ENCODE measurements at places on chromosomes 1 and 21. TPM values are rescaled to one million over a fixed set of nuclear protein-coding genes. Genes with fewer than 3 reads are reported as not detected.

GRCh38 chr1:222023025-222023424, 281.1 kb upstream of the DUSP10 start:
- H3K4me1 ChIP-seq: peaks cover 9% of the 10 kb centered on the region
- H3K4me3 ChIP-seq: no peak overlapping the region
- H3K36me3 ChIP-seq: no peaks in the 10 kb centered on the region
- no peak overlapping the region for H3K27ac ChIP-seq

DNA sequence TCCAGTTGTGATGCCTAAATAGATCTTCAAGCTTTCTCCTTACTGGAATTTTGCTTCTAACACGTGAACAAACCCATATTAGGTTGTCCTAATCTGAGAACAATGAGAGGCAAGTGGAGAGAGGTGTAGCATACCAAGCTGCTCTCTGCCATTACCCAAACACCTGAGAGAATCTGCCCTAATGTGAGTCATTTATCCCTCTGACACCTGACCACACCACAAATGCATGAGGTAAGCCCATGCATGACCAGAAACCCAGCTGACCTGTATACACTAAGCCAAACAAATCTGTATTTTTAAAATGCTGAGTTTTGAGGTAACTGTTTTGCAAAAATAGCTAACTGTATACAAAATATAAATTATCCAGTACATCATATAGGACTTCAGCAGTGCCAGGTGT, 1458.1 kb upstream of the B3GALT2 start:
- no peak for DNase-seq
- H3K27me3 ChIP-seq: no peaks in the 10 kb centered on the region
- H3K4me3 ChIP-seq: no peak overlapping the region
- no peaks in the 10 kb centered on the region for H3K4me1 ChIP-seq

DNA sequence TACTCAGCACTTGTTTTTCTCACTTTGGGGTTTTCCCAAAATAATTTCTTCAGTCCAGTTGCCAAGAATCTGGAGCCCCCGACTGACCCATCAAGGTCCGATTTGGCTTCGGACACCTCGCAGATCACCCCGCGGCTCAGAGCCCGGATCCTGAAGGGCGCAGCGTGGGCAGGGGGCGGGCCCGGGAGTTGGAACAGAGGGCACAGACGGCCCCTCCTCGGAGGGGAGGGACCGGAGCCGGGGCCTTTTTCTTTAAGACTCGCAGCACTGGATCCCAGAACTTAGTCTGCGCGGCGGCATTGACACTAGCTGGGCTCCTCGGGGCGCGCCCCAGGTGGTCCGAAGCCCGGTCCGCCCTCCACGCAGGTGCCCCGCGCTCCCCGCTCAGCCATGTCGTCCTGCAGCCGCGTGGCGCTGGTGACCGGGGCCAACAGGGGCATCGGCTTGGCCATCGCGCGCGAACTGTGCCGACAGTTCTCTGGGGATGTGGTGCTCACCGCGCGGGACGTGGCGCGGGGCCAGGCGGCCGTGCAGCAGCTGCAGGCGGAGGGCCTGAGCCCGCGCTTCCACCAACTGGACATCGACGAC, at the start of gene CBR3:
Gene CBR3 (plus strand): TSS at position 277 of the 588 bp plus-strand sequence. CDS start 114 bp downstream, at position 391.
- peak within 1 kb of the TSS; percentile 74 for H3K4me3 ChIP-seq
- H3K4me1 ChIP-seq: no peaks in the 10 kb centered on the region
- peaks cover 68% of the 10 kb centered on the region for H3K27me3 ChIP-seq

- H3K36me3 ChIP-seq: no peaks in the 10 kb centered on the region
- H3K27me3 ChIP-seq: peaks cover 13% of the 10 kb centered on the region
- H3K4me3 ChIP-seq: no peak overlapping the region
Measured at GRCh38 chr1:110631836-110632620, 25.9 kb upstream of the KCNA2 start.

GRCh38 chr1:199020051-199020450, 381.2 kb downstream of the PTPRC start:
- no peaks in the 10 kb centered on the region for H3K27me3 ChIP-seq
- H3K36me3 ChIP-seq: no peaks in the 10 kb centered on the region
- DNase-seq: no peak
- no peak overlapping the region for H3K4me3 ChIP-seq

DNA sequence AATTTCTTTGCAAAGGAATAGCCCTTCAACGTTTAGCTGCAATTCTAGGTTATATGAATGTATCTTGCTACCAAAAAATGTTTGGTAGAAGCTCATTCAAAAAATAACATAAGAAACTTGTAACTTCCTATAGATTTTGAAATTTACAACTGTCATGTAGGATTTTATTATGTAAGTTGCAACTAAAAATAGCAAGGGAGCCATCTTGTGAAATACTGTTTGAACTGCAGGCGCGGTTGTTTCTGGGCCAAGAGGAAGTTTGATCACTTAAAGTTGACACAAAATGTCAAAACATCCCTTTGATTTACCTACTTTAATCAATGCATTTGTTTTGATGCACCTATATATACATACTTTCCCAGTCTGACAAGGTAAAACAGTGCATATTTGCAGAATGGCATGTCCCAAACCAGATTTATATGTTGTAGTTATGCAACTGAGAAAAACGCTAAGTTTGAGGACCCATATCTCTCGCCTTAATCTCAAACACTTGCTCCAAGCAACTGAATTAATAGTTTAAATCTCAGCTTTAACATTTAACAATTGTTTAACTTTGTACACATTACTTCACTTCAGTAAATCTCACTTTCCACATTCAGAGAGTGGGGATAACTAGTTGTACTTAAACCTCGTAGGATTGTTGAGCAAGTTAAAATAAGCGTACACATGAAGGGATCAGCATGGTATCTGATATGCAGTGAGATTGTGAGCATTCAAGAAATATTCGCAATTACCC, 63.9 kb downstream of the KCNK2 start:
- no peaks in the 10 kb centered on the region for H3K36me3 ChIP-seq
- no peak overlapping the region for H3K4me3 ChIP-seq
- H3K4me1 ChIP-seq: no peaks in the 10 kb centered on the region
- no peak overlapping the region for H3K27ac ChIP-seq

- no peaks in the 10 kb centered on the region for H3K4me1 ChIP-seq
- no peak overlapping the region for H3K27ac ChIP-seq
- no peaks in the 10 kb centered on the region for H3K27me3 ChIP-seq
- peaks cover 20% of the 10 kb centered on the region for H3K36me3 ChIP-seq
- DNase-seq: peak; percentile 48
Measured at GRCh38 chr1:228408041-228408868, 1.6 kb upstream of the TRIM11 start.

GRCh38 chr1:178498896-178499675, 2.3 kb upstream of the CLEC20A start:
- H3K27ac ChIP-seq: no peak overlapping the region
- H3K4me3 ChIP-seq: no peak overlapping the region
- DNase-seq: peak; percentile 71
- peaks cover 9% of the 10 kb centered on the region for H3K27me3 ChIP-seq
- peaks cover 4% of the 10 kb centered on the region for H3K4me1 ChIP-seq

- no peak overlapping the region for H3K27ac ChIP-seq
- no peak overlapping the region for H3K4me3 ChIP-seq
- peaks cover 17% of the 10 kb centered on the region for H3K4me1 ChIP-seq
- peak; percentile 68 for DNase-seq
Measured at GRCh38 chr1:212219679-212220463, 65.3 kb upstream of the PPP2R5A start.

- H3K4me1 ChIP-seq: no peaks in the 10 kb centered on the region
- H3K4me3 ChIP-seq: no peak overlapping the region
- DNase-seq: no peak
Measured at GRCh38 chr1:172613294-172613693, 45.6 kb upstream of the FASLG start.

DNA sequence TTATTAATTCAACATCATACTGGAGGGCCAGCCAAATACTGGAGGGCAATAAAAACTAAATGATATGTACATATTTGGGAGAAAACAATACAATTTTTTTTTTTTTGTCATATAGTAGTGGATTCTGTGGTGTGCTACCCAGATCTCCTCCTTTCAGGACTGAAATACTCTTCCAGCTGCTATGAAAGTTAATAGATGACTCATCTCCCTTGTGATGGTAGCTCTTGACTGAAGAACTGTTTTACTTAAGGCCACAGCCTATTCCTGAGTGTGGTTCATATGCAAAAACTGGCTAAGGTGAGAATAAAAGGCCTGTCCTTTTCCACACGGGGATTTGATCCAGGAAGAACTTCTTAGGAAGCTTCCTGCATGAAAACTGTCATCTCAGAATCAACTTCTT, 307.9 kb downstream of the HLX start:
- DNase-seq: no peak
- no peak overlapping the region for H3K4me3 ChIP-seq
- H3K27me3 ChIP-seq: no peaks in the 10 kb centered on the region
- no peak overlapping the region for H3K27ac ChIP-seq
- H3K4me1 ChIP-seq: no peaks in the 10 kb centered on the region

- no peak overlapping the region for H3K4me3 ChIP-seq
- no peak for DNase-seq
- H3K36me3 ChIP-seq: no peaks in the 10 kb centered on the region
- H3K27me3 ChIP-seq: no peaks in the 10 kb centered on the region
Measured at GRCh38 chr1:74857676-74858075, 124.7 kb downstream of the TYW3 start.

DNA sequence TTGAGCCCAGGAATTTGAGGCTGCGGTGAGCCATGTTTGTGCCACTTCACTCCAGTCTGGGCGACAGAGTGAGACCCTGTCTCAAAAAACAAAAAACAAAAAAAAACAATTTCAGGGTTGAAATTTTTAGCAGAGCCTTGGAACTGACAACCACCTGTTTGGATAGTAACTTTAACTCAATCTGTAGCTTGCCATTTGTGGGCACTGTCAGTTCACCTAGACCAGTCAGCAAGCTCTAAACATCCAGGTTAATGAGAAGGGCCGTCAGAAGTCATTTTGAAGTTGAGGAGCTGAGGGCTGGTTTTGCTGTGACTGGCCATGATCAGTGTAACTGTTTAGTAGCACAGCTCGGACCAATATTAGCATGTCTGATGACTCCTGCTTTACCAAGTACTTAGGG, 8.4 kb downstream of the TRAPPC10 start:
- H3K4me1 ChIP-seq: peaks cover 10% of the 10 kb centered on the region
- no peak overlapping the region for H3K27ac ChIP-seq
- no peaks in the 10 kb centered on the region for H3K36me3 ChIP-seq

DNA sequence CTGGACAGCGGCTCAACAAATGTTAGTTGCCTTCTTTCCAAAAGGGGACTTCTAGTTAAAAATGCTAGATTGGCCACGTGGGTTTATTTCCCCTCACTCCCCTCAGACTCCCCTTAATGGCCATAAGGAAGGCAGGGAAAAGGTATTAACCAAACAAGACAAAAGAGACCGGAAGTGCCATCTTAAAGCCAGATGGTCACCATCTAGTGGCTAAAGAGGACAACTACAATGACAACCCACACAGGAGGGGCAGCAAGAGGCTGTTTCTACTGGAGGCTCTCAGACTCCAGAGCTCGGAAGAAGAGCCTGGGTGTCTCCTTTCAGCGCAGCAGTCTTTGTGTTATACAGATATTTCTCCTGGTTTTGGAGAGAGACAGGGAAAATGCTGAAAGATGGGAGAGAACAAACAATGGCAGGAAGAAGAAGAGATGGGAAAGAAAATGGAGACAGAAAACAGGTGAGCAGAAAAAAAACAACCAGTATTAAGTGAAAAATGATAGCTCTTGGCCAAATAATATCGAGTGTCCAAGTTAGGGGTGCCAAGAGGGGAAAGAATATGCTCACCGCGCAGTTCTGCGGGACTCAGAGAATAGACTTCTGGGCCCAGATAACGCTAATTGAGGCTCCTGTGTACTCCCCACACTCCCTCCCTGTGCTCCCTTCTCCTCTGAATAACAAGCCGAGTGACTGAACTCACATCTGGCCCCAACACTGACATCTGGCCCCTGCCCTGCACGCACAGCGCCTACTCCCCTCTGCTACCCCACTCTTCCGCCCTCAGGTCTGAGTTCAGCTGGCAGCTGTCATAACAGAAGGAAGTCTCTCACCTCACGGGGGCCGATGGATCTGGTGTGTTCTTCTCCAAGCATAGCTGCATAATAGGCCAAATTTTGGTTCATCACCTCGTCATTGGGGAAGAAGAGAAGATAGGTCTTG, 9.6 kb downstream of the P3H1 start:
- no peak overlapping the region for H3K4me3 ChIP-seq
- no peak overlapping the region for H3K27ac ChIP-seq
- peaks cover 82% of the 10 kb centered on the region for H3K36me3 ChIP-seq
- peak; percentile 75 for DNase-seq
- no peaks in the 10 kb centered on the region for H3K4me1 ChIP-seq

DNA sequence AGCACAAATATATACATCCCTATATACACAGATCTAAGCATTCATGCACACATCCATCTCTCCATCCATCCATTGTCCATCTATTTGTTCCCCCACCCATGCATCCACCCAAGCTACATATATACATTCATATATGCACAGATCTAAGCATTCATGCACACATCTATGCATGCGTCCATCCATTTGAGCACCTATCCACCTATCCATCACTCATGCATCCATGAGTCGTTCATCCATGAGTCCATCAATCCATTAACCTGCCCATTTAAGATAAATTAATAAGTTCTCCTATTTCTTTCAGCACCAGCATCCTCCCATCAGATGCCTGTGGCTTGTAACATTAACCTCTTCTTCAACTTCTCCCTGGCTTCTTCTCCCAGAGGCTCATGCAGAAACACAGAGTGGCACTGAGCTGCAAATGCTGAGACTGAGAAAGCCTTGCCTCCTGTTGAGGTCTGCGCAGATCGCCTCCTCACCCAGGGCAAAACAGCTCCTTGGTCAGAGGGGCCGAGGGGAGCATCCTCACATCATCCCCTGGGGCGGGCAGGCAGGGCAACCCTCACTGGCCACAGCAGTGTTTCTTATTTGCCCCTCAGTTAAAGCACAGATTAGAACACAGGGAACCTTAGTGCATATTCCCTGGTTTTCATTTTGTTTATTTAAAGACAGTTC, 17.4 kb upstream of the PDE9A start:
- no peaks in the 10 kb centered on the region for H3K4me1 ChIP-seq
- no peaks in the 10 kb centered on the region for H3K36me3 ChIP-seq
- peaks cover 11% of the 10 kb centered on the region for H3K27me3 ChIP-seq

DNA sequence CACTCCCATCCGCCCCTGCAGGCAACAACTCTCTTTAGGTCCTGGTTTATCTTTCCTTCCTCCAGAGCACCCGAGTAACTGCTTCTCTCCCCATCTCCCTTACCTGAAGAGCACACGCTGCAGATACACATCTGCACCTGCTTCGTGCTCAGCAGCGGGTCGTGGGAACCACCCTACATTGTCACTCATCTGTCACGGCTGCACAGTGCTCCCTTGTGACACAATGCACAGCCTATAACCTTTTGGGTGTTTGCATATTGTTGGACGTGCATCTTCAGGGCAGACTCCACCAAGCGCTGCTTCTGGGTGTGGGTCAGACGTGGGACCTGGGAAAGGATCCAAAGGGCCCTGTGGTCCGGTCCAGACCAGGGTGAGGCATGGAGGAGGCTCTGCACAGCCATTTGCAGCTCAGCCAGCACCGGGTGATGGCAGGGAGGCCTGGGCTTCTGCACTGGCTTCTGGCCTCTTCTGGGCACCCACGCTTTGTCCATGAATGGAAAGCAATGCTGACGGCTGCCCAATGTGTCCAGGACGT, 42.5 kb downstream of the WDR4 start:
- H3K4me3 ChIP-seq: no peak overlapping the region
- no peaks in the 10 kb centered on the region for H3K27me3 ChIP-seq
- H3K27ac ChIP-seq: no peak overlapping the region
- peak; percentile 43 for DNase-seq

GRCh38 chr1:112501810-112502641, 6.7 kb upstream of the WNT2B start:
- no peaks in the 10 kb centered on the region for H3K4me1 ChIP-seq
- peak overlapping the region; percentile 79 for H3K4me3 ChIP-seq
- no peak overlapping the region for H3K27ac ChIP-seq
- DNase-seq: peak; percentile 82

RHCE gene
- 0.49 TPM for total RNA-seq

SFN gene
- 0.82 TPM for total RNA-seq

SPRR2F gene
- not detected for total RNA-seq

FAM20B gene
- total RNA-seq: 52.4 TPM

ZNF124 gene
- total RNA-seq: 101 TPM

NCMAP gene
- total RNA-seq: 0.14 TPM
